ENCODE measurements at places on chromosomes 13 and 19. TPM values are rescaled to one million over a fixed set of nuclear protein-coding genes. Genes with fewer than 3 reads are reported as not detected.

- peaks cover 39% of the 10 kb centered on the region for H3K4me1 ChIP-seq
- H3K27me3 ChIP-seq, result no peaks in the 10 kb centered on the region
- no peaks in the 10 kb centered on the region for H3K36me3 ChIP-seq
- no peak overlapping the region for H3K27ac ChIP-seq
Observed at GRCh38 chr13:74110053-74110452, 24.2 kb downstream of the KLF12 start.

The PVR gene
- 76.5 TPM for total RNA-seq

DNA sequence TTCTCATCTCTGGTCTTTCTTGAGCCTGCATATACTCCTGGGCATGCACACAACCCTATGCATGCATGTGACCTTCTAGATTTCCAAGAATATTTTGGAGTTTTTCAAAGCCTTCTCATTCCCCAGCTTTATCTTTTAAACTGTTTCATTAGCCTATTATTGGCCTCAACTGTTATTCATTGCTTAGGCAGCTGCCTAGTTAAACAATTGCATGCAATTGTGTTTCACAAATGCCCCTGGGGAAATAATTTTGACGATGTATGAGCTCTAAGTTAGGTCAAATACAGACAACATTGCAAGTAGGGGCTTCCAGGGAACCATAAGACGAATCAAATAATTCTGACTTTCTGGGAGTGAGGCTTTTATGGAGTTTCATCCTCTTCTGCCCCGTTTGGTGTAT, 2.3 kb upstream of the UPK1A start:
- DNase-seq, result no peak
- no peaks in the 10 kb centered on the region for H3K4me1 ChIP-seq
- H3K4me3 ChIP-seq, result no peak overlapping the region
- no peaks in the 10 kb centered on the region for H3K27me3 ChIP-seq
- H3K27ac ChIP-seq, result no peak overlapping the region

The PPM1N gene
- not detected for total RNA-seq

DNA sequence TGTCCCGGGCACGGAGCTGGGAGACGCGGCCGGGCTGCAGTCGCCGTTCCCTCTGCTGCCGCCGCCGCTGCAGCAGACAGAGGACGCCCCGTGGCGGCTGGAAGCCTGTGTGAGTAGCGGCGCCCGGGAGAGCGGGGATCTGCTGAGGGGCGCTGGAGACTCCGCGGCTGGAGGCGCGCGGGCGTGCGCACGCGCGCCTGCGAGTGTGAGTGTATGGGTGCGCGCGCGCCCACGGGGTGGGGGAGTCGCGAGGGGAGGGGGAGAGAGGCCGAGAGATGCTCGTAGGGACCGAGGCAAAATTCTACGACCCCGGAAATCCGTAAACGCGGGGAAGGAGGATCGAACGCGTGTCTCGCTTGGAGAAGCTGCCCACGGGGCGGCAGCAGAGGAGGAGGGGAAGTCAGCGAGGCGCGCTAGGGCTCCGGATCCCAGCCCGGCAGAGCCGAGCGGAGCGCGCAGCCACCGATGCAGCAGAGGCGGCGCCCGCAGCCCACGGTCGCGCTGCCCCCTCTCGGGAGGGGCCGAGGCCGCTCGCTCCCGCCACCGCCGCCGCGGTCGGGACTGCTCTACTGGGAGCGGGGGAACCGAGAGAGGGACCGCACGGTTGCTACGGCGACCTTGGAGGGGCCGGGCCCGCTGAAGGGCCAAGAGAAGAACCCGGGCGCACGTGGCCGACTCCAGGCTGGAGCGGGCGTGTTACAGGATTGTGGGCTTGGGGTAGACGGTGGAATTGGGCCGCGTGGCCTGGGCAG, at the start of gene ENOX1:
TSS of gene ENOX1 (minus strand) at position 207 of the 752 bp plus-strand sequence.
- peak within 1 kb of the TSS; percentile 88 for H3K27ac ChIP-seq
- H3K4me1 ChIP-seq, result peaks cover 3% of the 10 kb centered on the region
- DNase-seq, result peak; percentile 81
- no peaks in the 10 kb centered on the region for H3K27me3 ChIP-seq

DNA sequence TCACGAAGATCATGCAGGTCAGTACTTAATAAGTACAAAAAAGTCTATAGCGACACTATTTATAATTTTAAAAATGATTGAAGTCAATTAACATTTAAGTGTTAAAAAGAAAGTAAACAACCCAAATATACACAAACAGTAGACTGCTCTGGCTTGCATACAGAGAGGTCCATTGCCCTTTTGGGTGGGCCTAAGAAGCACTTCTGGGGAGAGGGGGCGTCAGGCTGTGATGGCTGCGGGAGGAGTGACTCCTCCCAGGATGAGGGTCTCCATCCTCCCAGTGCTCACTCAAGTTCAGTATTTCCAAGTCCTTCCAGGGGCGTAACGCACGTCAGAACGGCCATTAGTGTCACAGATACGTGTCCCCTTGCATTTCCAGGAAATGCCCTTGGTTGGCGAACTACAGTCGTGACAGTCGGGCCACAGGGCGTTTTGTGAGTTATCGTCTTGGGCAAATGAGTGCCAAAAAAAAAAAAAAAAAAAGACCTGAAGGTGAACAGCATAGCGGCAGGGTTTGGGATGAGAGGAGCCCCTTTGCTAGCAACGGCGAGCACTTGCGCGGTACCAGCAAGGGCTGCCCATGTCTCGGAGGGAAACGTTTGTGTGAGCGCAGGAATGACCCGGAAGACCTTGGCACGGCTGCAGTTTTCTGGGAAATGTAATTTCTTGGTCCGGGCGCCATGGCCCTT, at the start of gene SCGB2B2:
TSS of gene SCGB2B2 (minus strand) at position 463 of the 689 bp plus-strand sequence. CDS start 82,596 bp downstream, outside the sequence.
- DNase-seq, result no peak
- peak within 1 kb of the TSS; percentile 97 for H3K27ac ChIP-seq
- no peaks in the 10 kb centered on the region for H3K27me3 ChIP-seq
- H3K36me3 ChIP-seq, result peaks cover 25% of the 10 kb centered on the region
- H3K4me3 ChIP-seq, result peak within 1 kb of the TSS; percentile 83
- peaks cover 17% of the 10 kb centered on the region for H3K4me1 ChIP-seq

DNA sequence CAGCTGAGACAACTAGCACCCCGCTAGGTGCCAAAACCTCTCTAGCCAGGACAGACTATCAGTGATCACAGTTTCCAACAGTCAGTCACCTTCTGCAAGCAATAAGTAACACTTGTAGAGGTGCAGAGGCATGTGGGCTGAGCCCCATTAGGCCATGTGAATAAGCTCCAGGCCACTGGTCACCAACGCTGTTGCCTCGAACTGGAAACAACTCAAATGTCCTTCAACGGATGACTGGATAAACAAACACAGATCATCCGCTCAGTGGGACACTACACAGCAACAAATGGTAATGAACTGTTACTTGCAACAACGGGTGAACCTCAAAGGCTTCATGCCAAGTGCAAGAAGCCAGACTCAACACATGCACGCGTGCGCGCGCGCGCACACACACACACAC, 27.5 kb upstream of the TMEM160 start:
- no peaks in the 10 kb centered on the region for H3K27me3 ChIP-seq
- DNase-seq, result no peak
- peaks cover 97% of the 10 kb centered on the region for H3K36me3 ChIP-seq
- no peak overlapping the region for H3K27ac ChIP-seq
- no peak overlapping the region for H3K4me3 ChIP-seq

- no peaks in the 10 kb centered on the region for H3K4me1 ChIP-seq
- no peak overlapping the region for H3K4me3 ChIP-seq
- peaks cover 2% of the 10 kb centered on the region for H3K27me3 ChIP-seq
- DNase-seq, result no peak
Observed at GRCh38 chr19:7692417-7693088, 9.4 kb downstream of the FCER2 start.

The VAV1 gene
- total RNA-seq, result 1.1 TPM

The KIR2DL1 gene
- total RNA-seq, result not detected

DNA sequence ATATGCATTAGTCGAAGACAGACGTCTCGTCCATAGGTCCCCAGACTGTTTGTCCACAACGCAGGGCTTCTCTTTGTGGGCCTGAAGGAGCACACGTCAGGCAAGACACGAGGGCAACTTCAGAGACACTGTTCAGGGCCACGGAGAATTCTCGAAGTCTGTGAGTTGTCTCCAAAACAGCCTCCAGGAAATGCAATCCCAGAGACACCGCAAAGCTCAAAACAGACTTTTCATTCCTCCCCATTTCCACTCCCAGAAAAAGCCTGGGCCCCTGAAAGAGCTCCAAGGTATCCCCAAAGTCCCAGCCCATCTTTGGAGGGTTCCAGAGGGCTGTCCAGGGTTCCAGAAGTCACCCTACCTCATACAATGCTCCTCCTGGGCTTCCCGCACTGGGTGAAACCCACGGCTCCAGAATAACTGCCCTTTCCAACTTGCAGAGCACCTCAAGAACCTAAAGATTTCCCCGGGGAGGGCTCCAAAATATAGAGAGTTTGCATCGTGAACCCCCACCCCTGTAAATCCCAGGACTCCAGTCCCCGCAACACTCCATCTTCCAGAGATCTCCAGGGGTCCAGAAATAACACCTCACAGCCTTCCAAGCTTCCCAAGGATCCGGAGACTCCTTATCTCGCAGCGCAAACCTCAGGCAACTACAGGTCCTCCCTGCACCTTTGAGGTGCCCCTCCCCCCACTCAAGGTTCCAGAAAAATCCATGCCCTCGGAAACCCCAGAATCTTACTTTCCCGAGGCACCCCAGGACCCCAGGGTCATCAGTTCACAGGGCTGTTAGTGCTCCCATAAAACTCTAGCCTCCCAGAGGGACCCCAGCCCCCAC, 687 bp upstream of the FTL start:
- H3K4me3 ChIP-seq, result peak overlapping the region; percentile 82
- H3K36me3 ChIP-seq, result no peaks in the 10 kb centered on the region
- H3K27ac ChIP-seq, result peak overlapping the region; percentile 90
- peaks cover 38% of the 10 kb centered on the region for H3K4me1 ChIP-seq
- no peaks in the 10 kb centered on the region for H3K27me3 ChIP-seq

The TUBA3C gene
- 0.58 TPM for total RNA-seq

DNA sequence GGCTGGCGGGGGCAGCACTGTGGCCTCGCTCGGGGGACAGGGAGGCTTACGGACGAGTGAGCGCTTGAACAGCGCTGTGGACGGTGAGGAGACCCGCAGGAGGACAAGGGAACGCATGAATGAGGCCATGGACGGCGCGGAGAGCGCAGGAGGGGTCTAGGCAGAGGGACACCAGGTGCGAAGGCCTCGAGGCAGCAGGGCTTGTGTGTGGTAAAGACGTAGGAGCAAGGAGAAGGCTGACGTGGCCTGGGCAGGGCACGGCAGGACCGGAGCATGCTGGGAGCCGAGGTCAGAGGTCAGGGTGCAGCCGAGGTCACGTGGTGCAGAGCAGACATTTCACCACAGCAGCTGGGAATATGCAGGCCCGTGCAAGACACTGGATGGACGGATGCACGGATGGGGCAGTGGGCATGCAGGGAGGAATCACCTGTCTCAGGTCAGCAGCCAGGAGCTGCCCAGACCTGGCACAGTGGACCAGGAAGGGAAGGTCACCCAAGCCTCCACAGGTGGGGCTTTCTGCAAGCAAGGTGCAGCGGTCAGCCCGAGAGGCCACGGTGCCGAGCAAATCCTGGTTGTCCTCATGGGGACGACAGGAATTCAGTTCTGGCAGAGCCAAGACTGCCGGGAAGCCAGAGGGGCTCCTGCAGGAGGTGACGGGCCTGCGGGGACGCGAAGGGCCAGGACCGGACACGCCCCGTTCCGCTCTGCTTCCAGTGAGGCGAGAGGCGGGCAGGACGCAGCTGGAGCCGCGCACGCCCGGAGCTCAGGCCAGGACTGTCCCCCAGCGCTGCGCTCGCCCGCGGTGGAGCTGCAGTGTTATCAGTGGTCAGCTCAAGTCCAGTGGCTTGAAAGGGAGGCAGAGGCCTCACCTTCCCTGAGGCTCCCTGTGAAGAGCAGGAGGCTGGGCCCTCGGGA, 72.2 kb downstream of the RASA3 start:
- no peak overlapping the region for H3K27ac ChIP-seq
- no peak overlapping the region for H3K4me3 ChIP-seq
- no peaks in the 10 kb centered on the region for H3K27me3 ChIP-seq
- no peak for DNase-seq

DNA sequence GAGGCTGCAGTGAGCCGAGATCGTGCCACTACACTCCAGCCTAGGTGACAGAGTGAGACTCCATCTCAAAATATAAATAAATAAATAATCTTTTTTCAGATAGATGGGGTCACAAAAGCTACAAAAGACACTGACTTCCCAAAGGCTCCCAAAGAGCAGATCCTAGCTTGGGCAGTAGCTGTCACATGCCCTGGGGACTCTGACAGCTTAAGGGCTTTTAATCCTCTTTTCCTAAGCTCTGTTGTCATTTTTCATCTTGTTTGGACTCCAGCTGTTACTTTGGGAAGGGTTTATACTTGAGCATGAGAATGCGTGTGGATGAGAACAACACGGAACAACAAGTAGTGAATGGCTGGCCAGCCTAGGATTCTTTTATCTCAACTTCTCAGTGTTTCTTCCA, 231.7 kb downstream of the MZT1 start:
- no peaks in the 10 kb centered on the region for H3K27me3 ChIP-seq
- DNase-seq, result no peak
- no peaks in the 10 kb centered on the region for H3K36me3 ChIP-seq
- H3K4me3 ChIP-seq, result no peak overlapping the region
- H3K27ac ChIP-seq, result no peak overlapping the region

- H3K4me3 ChIP-seq, result no peak overlapping the region
- no peak for DNase-seq
- H3K36me3 ChIP-seq, result no peaks in the 10 kb centered on the region
- H3K27ac ChIP-seq, result peak overlapping the region; percentile 96
- peaks cover 38% of the 10 kb centered on the region for H3K4me1 ChIP-seq
Observed at GRCh38 chr19:1882089-1882785, 3.1 kb downstream of the ABHD17A start.
